ENCODE measurements at places on chromosomes 7 and 10.

DNA sequence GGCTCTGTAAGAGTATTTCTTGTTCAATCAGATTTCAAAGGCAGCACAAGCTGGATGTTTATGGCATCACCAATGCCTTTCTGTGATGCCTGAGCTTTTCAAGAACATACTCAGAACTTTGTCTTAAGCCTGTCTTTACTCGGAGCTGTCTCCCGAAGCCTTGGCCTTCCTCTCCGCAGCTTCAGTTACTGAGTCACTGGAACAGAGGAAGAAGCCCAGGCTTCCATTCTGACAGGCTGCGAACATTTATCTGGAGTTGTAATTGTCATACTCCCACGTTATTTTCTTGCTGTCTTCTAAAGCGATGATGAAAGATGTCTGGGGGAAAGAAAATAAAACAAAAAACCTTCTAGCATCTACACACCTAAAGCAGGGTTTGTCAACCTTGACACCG, 43.9 kb downstream of the GRK5 start:
- DNase-seq, result no peak

- DNase-seq, result no peak
These were observed 9.2 kb downstream of the SGMS1 start for GRCh38 chr10:50614444-50615137.

GRCh38 chr7:24110056-24110455, 173.9 kb upstream of the NPY start:
- no peak for DNase-seq

- no peak for DNase-seq
These were observed 15.1 kb upstream of the LAT2 start for GRCh38 chr7:74194686-74195085.

- no peak for DNase-seq
These were observed 22.2 kb downstream of the MKX start for GRCh38 chr10:27723436-27723835.

DNA sequence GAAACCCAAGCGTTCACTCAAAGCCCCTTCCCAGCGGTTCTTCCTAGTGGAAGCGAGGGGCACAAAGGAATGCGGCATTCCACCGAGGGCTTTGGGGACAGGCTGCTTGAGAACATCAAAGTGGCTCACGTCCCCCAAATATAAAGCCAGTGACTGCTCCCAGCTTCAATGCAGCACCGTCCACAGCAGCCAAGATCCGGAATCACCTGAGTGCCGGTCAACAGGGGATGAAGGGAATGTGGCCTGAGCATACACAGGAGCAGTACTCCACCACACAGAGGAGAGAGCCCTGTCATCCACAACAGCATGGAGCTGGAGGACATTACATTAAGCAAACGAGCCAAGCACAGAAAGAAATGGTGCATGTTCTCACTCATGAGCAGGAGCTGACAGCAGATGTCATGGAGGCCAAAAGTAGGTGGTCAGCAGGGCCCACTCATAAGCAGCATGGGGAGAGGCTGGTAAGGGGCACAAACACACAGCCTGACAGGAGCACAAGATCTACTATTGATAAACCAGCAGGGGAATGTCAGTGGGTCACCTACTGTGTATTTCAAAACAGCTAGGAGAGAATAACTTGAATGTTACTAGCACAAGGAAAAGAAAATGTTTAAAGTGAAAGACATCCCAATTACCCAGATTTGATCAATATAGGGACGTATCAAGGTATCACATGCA, 79.5 kb downstream of the DIP2C start:
- no peak for DNase-seq

DNA sequence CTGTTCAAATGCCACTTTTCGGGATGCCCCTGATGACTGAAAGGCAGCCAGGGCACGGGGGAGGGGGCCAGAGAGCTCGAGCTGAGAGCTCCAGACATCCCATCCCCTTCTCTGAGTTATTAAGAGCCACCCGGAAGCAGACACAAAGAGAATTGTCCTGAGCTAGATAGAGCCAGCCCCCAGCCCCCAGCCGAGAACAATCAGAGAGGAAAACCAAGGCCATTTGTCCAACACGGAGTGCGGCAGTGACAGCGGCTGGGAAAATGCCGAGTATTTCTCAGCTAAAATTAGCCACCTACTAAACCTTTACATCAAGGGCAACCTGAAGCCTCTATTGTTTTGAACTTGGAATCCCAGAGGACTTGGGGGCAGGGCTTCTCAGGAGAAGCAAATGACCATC, 51.0 kb downstream of the UNC5B start:
- DNase-seq, result no peak

DNA sequence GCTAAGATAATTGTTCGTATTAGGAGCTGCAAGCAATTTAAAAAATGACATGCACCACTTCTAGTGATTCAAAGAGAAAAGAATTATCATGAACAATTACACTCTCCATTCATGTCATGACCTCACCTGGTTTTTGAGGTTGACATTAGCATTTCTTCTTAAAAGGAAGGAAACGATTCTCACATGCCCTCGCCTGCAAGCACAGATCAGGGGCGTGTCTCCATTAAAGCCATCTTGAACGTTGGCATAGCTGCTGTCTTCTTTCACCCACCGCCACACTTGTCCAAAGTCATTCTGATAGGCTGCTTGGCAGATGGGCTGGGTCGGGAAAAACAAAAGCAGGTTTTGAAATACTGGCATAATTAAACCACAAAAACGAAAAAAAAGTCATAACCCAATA, 19.9 kb downstream of the ANKRD22 start:
- no peak for DNase-seq

GRCh38 chr7:5424749-5425506, 1.3 kb upstream of the TNRC18 start:
- DNase-seq, result no peak

GRCh38 chr7:116431787-116432526, 67.6 kb upstream of the CAV2 start:
- no peak for DNase-seq

- DNase-seq, result no peak
These were observed 331.5 kb downstream of the PTEN start for GRCh38 chr10:88194961-88195367.

DNA sequence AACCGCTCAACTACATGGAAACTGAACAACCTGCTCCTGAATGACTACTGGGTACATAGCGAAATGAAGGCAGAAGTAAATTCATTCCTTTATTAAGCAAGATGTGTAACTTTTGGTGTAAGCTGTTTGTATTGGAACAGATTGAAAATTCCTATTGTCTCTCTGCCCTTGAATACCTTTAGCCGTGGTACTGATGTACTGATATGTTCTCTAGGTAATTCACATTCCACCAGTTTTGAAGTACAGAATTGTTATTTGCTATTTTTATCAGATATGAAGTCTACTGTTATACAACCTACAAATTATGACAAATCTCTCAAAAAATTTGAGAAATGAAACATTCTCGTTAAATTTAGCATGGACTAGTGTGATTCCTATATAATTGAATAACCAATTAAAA, 17.7 kb downstream of the ZMYND11 start:
- DNase-seq, result no peak

DNA sequence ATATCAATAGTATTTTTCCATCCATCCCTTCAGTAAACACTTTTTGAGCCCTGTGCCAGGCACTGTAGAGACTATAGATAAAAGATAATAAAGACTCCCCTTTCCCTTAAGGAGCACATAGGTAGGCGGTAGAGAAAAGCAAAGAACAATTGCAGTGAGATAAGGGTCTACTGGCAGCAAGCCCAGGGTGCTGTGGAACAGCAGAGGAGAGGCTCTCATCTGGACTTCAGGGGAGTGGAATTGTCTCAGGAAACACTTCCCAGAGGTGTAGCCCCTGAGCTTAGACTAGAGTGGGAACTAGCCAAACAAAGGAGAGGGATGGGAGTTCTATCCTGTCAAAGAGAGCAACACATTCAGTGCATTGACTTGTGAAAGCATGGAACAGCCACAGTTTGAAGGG, 102.0 kb downstream of the NRF1 start:
- no peak for DNase-seq

All from AG04450 (cell line).